ENCODE measurements at places on chromosomes 7 and 10.

DNA sequence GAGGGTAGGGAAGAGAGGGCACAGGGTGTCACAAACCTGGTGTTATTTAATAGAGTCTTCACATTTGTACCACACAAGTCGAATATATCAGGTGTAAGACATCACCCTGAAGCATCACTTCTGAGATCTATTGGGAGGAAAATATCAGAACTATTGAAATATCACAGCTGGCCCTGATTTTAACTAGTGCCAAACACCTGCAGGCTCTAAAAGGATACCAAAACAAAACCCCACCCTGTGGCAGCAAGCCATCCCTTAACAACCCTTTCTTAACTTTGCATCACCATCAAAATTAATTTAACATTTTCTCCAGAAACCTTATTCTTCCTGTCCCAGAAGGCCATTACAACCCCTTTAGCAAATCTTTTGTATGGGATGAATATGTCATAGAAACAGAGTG lies 365.4 kb downstream of the SUGCT start:
- DNase-seq = no peak

GRCh38 chr10:119408072-119408471 lies 134.4 kb downstream of the RGS10 start:
- no peak for DNase-seq

GRCh38 chr7:73770002-73770859 lies at the start of gene CLDN3:
CLDN3 (minus strand) TSS chr7:73770270; CDS start chr7:73770049, 221 bp downstream.
- DNase-seq = no peak

- no peak for DNase-seq
Measured at GRCh38 chr7:83640731-83641537, 8.0 kb downstream of the SEMA3E start.

DNA sequence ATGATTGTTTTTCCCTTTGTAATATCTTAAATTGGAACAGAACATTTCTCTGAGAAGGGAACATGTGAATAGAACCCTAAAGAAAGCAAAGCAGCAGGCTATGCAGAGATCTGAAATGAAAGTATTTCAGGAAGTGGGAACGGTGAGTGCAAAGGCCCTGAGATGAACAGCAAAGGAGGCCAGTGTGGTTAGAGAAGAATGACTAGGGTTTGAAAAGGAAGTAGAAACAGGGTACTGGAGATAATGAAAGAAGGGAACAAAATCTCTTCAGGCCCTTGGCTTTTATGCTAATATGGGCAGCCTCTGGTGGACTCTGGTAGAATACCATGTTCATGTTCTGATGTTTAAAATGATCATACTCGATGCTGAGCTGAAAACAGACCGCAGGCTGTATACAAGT lies 22.2 kb downstream of the ARHGAP21 start:
- no peak for DNase-seq

GRCh38 chr7:11374629-11375028 lies 401.0 kb downstream of the PHF14 start:
- no peak for DNase-seq

All from GDM1 (cell line).